ENCODE measurements at places on chromosomes 12 and 14.

- H3K4me1 ChIP-seq: peaks cover 27% of the 10 kb centered on the region
- H3K36me3 ChIP-seq: no peaks in the 10 kb centered on the region
- H3K27ac ChIP-seq: no peak overlapping the region
- H3K27me3 ChIP-seq: peaks cover 31% of the 10 kb centered on the region
- no peak overlapping the region for H3K4me3 ChIP-seq
Measured at GRCh38 chr14:95577870-95578269, 43.0 kb downstream of the GLRX5 start.

DNA sequence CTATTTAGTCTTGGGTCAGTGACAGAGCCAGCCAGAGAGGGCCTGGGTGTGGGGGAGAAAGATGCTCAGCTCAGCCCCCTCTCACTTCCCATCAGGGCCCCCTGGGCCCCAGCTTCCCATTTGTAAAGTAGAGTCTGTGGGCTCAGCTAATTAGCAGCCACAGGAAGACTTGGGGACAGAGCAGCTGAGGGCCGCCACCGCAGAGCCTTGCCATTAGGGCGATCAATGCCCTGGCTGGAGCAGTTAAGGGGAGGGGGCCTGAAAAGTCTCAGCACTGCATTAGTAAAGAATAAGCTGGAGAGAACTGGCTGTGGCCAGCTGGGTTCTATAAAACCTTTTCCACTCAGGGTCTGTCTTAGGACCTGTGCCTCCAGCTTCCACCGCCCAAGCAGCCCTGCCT, 2.7 kb downstream of the PLEKHD1 start:
- H3K27me3 ChIP-seq: peaks cover 48% of the 10 kb centered on the region
- H3K36me3 ChIP-seq: no peaks in the 10 kb centered on the region
- peaks cover 12% of the 10 kb centered on the region for H3K4me1 ChIP-seq
- H3K27ac ChIP-seq: no peak overlapping the region

GRCh38 chr12:24767016-24767415, 181.9 kb downstream of the BCAT1 start:
- H3K36me3 ChIP-seq: no peaks in the 10 kb centered on the region
- H3K4me3 ChIP-seq: no peak overlapping the region
- H3K27ac ChIP-seq: no peak overlapping the region
- no peak for DNase-seq

DNA sequence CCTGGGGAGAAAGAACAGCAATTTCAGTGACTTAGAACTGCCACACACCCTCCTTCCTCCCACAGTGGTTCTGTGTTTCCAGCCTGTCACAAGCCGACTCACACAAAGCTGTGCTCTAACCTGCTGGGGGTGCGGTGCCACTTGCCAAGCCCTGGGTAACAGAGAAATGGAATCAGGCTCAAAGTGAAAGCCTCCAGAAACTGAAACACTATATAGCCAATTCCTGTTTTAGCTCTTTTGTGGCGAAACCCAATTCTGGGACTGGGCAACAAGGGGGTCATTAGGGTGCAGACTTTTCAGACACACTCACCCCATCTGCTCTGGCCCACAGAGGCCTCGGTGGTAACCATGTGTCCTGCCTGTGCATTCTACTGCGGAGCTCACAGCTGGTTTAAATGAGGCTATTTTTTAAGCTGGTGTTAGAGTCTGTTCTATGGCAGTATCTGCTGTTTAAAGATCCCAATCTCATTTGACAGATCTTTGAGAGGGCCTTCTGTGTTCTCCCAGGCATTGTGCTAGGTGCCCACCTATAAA, 15.2 kb upstream of the ACTR6 start:
- DNase-seq: no peak
- H3K27ac ChIP-seq: no peak overlapping the region
- H3K4me3 ChIP-seq: no peak overlapping the region
- peaks cover 6% of the 10 kb centered on the region for H3K4me1 ChIP-seq

- DNase-seq: no peak
- no peak overlapping the region for H3K4me3 ChIP-seq
- H3K27ac ChIP-seq: no peak overlapping the region
- no peaks in the 10 kb centered on the region for H3K36me3 ChIP-seq
Measured at GRCh38 chr14:94584591-94585280, 3.5 kb downstream of the SERPINA5 start.

DNA sequence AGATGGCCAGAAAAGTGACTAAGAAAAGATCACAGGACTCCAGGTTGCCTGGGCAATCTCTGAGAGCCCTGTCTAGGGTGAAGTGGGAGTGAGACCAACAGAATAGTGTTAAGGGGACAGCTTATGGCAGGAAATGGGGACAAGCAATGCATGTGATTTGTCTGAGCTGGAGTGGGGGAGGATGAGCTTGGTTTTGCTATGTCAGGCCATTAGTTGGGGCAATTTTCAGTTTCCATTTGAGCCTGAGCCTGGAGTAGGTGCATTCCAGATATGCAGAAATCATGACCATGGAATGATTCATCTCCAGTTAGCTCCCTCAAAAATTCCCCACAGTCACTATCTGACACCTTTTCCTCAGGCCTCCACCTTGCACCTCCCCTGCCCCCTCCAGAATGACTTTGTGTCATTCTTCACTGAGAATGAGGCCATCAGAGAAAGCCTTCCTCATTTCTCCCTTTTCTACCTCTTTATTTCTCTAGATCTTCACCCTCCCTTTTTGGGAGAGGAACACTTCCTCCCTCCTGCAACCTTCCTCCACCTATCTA, 150.9 kb upstream of the PLEKHG7 start:
- no peaks in the 10 kb centered on the region for H3K27me3 ChIP-seq
- H3K27ac ChIP-seq: no peak overlapping the region
- peaks cover 29% of the 10 kb centered on the region for H3K4me1 ChIP-seq
- H3K36me3 ChIP-seq: peaks cover 5% of the 10 kb centered on the region
- no peak for DNase-seq

- H3K4me1 ChIP-seq: peaks cover 4% of the 10 kb centered on the region
- no peak overlapping the region for H3K27ac ChIP-seq
- H3K27me3 ChIP-seq: no peaks in the 10 kb centered on the region
- no peaks in the 10 kb centered on the region for H3K36me3 ChIP-seq
- no peak for DNase-seq
- H3K4me3 ChIP-seq: no peak overlapping the region
Measured at GRCh38 chr12:41527534-41528116, 339.5 kb downstream of the PDZRN4 start.

DNA sequence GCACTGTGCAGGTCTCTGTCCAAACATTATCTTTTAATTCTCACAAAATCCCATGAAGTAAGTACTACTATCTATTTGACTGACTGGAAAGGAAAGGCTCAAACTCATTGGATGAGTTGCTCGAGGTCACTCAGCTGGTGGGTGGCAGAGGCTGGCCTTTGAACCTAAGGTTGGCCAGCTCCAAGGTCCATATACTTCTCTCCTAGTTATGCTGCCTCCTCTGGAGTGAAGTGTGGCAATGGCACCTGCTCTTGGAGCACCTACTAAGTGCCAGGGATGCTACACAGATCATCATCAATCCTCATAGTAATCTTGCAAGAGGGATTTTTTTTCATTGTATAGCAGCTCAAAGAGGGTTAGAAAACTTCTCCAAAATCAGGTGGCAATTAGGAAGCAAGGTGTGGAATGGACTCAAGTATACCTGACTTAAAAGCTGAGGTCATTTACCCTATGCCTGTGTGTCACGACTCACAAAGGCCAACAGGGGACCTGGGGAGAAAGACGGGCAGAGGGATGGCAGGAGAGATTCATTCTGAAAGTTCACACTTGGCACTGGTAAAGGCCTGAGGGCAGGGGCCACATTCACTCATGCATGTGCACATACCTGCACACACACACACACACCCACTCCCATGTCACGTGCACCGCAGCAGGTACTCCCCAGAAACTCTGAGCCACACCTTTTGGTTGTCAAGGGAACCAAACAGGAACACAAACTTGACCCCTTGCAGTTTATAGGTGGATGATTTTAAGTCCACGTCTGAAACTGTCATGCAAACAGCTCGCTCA, 146.4 kb downstream of the FOXN3 start:
- H3K36me3 ChIP-seq: peaks cover 8% of the 10 kb centered on the region
- H3K4me1 ChIP-seq: peaks cover 95% of the 10 kb centered on the region
- peak; percentile 46 for DNase-seq
- H3K27me3 ChIP-seq: no peaks in the 10 kb centered on the region

GRCh38 chr14:61438860-61439765, 117.7 kb downstream of the PRKCH start:
- no peak for DNase-seq
- H3K36me3 ChIP-seq: no peaks in the 10 kb centered on the region
- peaks cover 8% of the 10 kb centered on the region for H3K4me1 ChIP-seq
- H3K4me3 ChIP-seq: no peak overlapping the region
- H3K27ac ChIP-seq: no peak overlapping the region
- peaks cover 6% of the 10 kb centered on the region for H3K27me3 ChIP-seq

- H3K4me1 ChIP-seq: no peaks in the 10 kb centered on the region
- no peaks in the 10 kb centered on the region for H3K36me3 ChIP-seq
- H3K27me3 ChIP-seq: no peaks in the 10 kb centered on the region
- no peak overlapping the region for H3K4me3 ChIP-seq
- DNase-seq: no peak
Measured at GRCh38 chr12:131273291-131273845, 319.7 kb downstream of the ADGRD1 start.

GRCh38 chr14:31387091-31387490, 33.3 kb downstream of the HEATR5A start:
- H3K4me1 ChIP-seq: no peaks in the 10 kb centered on the region
- no peaks in the 10 kb centered on the region for H3K36me3 ChIP-seq
- no peak for DNase-seq
- no peak overlapping the region for H3K27ac ChIP-seq
- no peak overlapping the region for H3K4me3 ChIP-seq

- peaks cover 16% of the 10 kb centered on the region for H3K4me1 ChIP-seq
- H3K4me3 ChIP-seq: peak overlapping the region; percentile 79
- H3K27me3 ChIP-seq: no peaks in the 10 kb centered on the region
Measured at GRCh38 chr12:68175557-68176061, 16.1 kb upstream of the IFNG start.

DNA sequence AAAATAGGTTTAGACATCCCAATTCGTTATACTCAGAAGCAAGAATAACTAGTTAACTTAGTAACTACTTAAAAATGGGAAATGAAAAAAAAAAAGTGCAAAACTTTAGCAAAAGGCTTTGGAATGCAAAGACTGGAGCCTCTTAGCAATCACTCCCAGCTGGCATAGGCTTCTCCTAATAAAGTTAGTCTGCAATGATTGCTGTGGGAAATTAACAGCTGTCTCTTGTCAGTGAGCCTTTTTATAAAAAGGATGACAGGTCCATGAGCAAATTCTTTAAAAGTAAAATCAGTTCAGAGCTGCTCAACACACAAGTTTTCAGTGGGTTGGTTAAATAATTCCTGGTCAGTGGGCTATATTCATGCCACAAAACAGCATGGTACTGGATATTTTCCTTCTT, 7.4 kb upstream of the SYCP3 start:
- peak overlapping the region; percentile 100 for H3K27ac ChIP-seq
- H3K27me3 ChIP-seq: no peaks in the 10 kb centered on the region
- no peak overlapping the region for H3K4me3 ChIP-seq
- peaks cover 32% of the 10 kb centered on the region for H3K36me3 ChIP-seq
- H3K4me1 ChIP-seq: peaks cover 51% of the 10 kb centered on the region
- no peak for DNase-seq

GRCh38 chr12:12003609-12004008, 67.1 kb upstream of the BCL2L14 start:
- no peaks in the 10 kb centered on the region for H3K36me3 ChIP-seq
- H3K4me1 ChIP-seq: peaks cover 20% of the 10 kb centered on the region
- H3K27ac ChIP-seq: no peak overlapping the region
- DNase-seq: no peak
- H3K27me3 ChIP-seq: no peaks in the 10 kb centered on the region

- H3K4me1 ChIP-seq: no peaks in the 10 kb centered on the region
- H3K4me3 ChIP-seq: no peak overlapping the region
- H3K27me3 ChIP-seq: no peaks in the 10 kb centered on the region
- no peak for DNase-seq
Measured at GRCh38 chr12:10563966-10564365, 49.4 kb downstream of the MAGOHB start.

- peaks cover 9% of the 10 kb centered on the region for H3K4me1 ChIP-seq
- H3K27me3 ChIP-seq: no peaks in the 10 kb centered on the region
- peak overlapping the region; percentile 84 for H3K4me3 ChIP-seq
Measured at GRCh38 chr14:54902143-54902520, 494 bp downstream of the GCH1 start.

GRCh38 chr12:131422744-131423143, 288.1 kb upstream of the SFSWAP start:
- no peak overlapping the region for H3K27ac ChIP-seq
- no peaks in the 10 kb centered on the region for H3K36me3 ChIP-seq
- DNase-seq: no peak
- no peak overlapping the region for H3K4me3 ChIP-seq
- peaks cover 6% of the 10 kb centered on the region for H3K27me3 ChIP-seq

GRCh38 chr14:99628887-99629618, 15.9 kb upstream of the HHIPL1 start:
- peak; percentile 25 for DNase-seq
- H3K4me3 ChIP-seq: no peak overlapping the region
- H3K36me3 ChIP-seq: no peaks in the 10 kb centered on the region
- H3K27me3 ChIP-seq: peaks cover 35% of the 10 kb centered on the region
- peaks cover 6% of the 10 kb centered on the region for H3K4me1 ChIP-seq

DNA sequence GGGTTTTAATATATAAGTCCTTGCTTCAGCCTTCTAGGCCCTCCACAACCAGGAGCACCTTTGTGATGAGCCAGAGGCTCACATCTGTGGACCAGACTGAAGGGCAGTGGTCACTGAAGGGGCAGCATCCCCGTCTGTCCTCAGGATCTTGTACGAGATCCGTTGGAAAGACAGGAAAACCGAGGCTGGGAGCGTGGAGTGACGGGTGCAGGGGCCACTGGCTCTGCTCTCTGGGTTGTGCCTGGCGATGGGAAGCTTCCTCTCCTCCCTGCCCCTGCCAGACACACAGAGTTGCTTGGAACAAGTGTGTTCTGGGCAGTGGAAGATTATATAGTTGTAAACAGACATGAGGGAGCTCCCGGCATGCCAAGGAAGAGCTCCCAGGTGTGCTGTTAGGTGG, 48.0 kb downstream of the AACS start:
- no peak overlapping the region for H3K27ac ChIP-seq
- no peak overlapping the region for H3K4me3 ChIP-seq
- DNase-seq: no peak
- H3K36me3 ChIP-seq: peaks cover 26% of the 10 kb centered on the region
- H3K4me1 ChIP-seq: no peaks in the 10 kb centered on the region

GRCh38 chr12:12557733-12558132, 4.9 kb downstream of the DUSP16 start:
- H3K4me1 ChIP-seq: peaks cover 6% of the 10 kb centered on the region
- DNase-seq: no peak
- no peaks in the 10 kb centered on the region for H3K36me3 ChIP-seq
- no peak overlapping the region for H3K27ac ChIP-seq
- no peak overlapping the region for H3K4me3 ChIP-seq

DNA sequence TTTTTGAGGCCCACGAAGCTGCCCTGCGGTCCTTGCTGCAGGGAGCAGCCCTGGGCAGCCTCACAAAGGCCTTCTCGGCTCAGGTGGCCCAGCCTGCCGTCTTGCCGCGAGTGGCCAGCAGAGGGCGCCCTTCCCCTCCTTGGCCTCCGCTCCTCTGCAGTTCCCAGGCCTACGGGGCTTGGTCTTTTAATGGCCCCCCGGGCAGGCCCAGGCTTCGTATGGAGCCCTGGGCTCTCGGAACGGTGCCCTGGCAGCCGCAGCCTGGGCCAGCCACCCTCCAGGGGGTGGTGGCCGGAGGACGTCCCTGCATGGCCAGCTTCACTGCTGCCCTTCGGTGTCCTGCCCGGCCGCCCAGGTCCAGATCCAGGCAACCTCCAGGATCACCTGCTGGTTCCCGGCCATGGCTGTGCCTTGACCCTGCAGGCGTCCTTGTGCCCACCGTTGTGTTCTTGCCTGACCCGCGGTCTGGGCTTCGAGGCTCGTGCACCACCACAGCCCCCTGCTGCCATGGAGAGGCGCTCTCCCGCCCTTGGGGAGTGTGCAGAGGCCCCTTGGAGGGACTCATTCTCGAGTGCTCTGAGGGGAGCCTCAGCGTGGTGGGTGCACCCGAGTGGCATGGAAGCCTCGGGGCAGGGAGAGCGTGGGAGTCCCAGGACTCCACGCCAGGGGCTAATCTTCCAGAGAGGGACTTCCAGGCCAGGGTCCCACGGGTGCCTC, 9.4 kb downstream of the ASPG start:
- H3K36me3 ChIP-seq: no peaks in the 10 kb centered on the region
- peaks cover 9% of the 10 kb centered on the region for H3K4me1 ChIP-seq
- no peak overlapping the region for H3K4me3 ChIP-seq
- peak; percentile 45 for DNase-seq

Measured in naive B cell (primary cell).